Endothelial cell (in vitro differentiated cells): ENCODE measurements at places on chromosomes 1 and 21.
A peak's percentile ranks its signal among the peaks of the same experiment; 100 is the strongest.

DNA sequence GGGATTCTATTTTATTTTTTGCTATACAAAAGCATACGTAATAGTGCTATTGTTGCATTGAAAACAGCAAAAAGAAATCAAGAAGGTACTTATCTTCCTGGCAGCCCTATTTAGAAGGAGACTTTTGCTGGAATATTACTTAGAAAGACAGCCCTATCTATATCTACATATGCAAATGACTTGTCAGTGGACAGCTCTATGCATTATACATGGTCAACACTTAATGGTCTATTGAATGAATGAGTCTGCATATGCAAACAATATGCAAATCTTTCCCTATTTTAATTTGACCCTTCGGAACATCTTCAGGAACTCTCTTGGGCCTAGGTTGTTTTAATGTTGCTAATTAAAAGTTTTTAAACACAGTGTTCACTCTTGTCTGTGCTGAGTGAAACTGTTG, 110.8 kb downstream of the PLXNA2 start:
- peaks cover 4% of the 10 kb centered on the region for H3K27me3 ChIP-seq
- no peak overlapping the region for H3K27ac ChIP-seq
- no peaks in the 10 kb centered on the region for H3K36me3 ChIP-seq
- peaks cover 11% of the 10 kb centered on the region for H3K4me1 ChIP-seq
- H3K4me3 ChIP-seq: no peak overlapping the region

DNA sequence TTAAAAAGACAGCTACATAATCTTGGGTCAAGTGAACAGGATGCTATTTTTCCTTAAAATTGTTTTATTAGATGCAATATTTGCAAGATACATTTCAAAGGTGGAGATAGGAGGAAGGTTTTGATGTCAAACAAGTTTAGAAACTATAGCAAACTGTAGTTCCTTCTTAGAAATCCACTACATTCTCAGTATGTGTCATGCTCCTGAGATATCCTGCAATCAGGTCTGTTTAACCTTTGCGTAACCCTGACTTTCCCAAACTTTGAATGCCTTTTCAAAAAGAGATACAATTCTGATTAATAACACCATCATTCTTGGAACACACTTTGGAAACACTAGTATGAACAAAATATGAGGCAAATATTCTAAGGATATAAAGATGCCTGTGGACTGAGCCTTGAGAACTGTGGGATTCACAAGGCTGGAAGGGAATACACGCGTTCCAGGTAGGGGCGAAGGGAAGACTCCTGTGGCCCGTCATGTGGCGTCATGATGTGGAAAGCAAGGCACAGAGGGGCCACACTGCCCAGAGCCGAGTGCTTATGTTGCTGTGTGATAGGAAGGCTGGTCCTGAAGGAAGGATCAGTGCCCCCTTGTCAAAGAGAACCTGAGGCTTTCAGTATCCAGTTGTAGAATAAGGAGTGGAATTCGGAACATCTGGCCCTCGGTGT, 19.6 kb upstream of the TARBP1 start:
- peaks cover 3% of the 10 kb centered on the region for H3K27me3 ChIP-seq
- DNase-seq: no peak
- no peaks in the 10 kb centered on the region for H3K36me3 ChIP-seq
- H3K27ac ChIP-seq: no peak overlapping the region

DNA sequence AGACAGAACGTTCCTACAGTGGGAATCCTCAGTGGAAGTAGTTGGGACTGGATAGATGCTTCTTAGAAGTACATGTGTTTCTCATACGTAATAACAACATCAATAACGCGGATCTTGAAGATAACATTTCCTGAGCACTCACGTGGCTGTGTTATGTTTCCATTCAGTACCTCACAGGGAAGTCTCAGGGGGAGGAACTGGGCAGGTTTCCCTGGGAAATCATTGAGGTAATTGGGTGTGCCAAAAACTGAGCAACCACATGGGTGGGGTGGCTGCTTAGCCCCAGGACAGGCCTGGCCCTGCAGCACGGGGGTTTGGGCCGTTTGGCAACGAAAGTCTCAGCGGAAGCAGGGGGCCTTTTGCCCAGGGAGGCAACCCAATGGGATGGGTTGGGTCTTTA, 133.8 kb downstream of the ZSCAN20 start:
- no peak overlapping the region for H3K27ac ChIP-seq
- H3K27me3 ChIP-seq: peaks cover 3% of the 10 kb centered on the region
- DNase-seq: no peak
- no peak overlapping the region for H3K4me3 ChIP-seq

DNA sequence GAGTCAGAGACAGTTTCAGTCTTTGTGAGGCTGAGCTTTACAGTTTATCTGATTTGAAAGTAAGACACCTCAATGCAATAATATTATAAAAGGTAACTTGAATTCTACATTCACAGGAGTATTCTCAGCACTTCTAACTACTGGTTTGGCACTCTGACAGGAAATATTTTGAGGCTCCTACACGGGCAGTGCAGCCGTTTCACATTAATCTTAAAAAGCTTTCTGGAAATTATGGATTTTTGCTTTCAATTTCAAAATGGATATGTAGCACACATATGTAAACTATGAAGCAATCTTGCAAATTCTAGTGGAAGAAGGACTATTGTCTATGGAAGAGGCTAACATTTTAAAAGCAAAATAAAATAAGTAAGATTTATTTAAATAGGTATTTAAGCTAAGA, 262.9 kb upstream of the SNX7 start:
- no peaks in the 10 kb centered on the region for H3K36me3 ChIP-seq
- no peak overlapping the region for H3K4me3 ChIP-seq
- DNase-seq: no peak
- H3K27me3 ChIP-seq: no peaks in the 10 kb centered on the region
- H3K4me1 ChIP-seq: no peaks in the 10 kb centered on the region
- H3K27ac ChIP-seq: no peak overlapping the region

DNA sequence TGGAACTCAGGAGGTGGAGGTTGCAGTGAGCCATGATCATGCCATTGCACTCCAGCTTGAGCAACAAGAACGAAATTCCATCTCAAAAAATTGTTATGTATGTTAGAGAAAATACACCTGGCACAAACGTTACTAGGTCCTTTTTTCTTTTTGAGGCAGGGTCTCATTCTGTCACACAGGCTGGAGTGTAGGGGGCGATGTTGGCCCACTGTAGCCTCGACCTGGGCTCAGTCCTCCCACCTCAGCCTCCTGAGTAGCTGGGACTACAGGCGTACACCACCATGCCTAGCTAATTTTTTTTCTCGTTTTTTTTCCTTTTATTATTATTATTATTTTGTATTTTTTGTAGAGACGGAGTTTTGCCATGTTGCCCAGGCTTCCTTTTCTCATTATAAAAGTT, 4.4 kb downstream of the HAX1 start:
- peaks cover 2% of the 10 kb centered on the region for H3K27me3 ChIP-seq
- peaks cover 25% of the 10 kb centered on the region for H3K4me1 ChIP-seq
- no peak overlapping the region for H3K27ac ChIP-seq
- peaks cover 5% of the 10 kb centered on the region for H3K36me3 ChIP-seq
- no peak overlapping the region for H3K4me3 ChIP-seq
- no peak for DNase-seq

DNA sequence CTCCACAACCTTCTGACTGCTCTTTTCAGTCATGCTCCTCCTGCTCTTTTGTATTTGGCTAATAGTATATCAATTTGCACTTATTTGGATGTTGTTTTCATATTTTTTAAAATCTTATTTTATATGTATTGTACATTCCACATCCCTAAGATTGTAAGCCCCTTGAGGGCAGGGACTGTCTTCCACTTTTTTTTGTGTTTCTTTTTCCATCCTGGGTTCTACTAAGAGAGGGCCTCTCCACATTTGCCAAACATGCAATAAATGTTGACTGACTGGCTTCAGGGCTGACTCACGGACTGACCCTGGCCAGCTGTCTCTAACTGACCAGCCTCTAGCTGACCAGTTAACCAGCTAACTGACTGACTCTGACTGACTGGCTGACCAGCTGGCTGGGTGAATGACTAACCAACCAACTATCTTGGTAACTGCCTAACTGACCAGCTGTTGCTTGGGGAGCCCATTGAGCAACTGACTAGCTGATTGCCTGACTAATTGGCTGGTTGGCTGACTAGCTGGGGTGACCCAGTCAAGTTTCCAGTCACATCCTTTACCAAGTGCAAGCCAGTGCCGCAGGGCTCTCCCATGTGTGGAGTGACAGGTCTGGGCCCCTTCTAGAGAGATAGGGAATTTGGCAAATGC, 16.1 kb downstream of the CSF1 start:
- H3K4me3 ChIP-seq: no peak overlapping the region
- no peak overlapping the region for H3K27ac ChIP-seq
- peaks cover 13% of the 10 kb centered on the region for H3K27me3 ChIP-seq
- H3K4me1 ChIP-seq: peaks cover 37% of the 10 kb centered on the region
- H3K36me3 ChIP-seq: peaks cover 16% of the 10 kb centered on the region

DNA sequence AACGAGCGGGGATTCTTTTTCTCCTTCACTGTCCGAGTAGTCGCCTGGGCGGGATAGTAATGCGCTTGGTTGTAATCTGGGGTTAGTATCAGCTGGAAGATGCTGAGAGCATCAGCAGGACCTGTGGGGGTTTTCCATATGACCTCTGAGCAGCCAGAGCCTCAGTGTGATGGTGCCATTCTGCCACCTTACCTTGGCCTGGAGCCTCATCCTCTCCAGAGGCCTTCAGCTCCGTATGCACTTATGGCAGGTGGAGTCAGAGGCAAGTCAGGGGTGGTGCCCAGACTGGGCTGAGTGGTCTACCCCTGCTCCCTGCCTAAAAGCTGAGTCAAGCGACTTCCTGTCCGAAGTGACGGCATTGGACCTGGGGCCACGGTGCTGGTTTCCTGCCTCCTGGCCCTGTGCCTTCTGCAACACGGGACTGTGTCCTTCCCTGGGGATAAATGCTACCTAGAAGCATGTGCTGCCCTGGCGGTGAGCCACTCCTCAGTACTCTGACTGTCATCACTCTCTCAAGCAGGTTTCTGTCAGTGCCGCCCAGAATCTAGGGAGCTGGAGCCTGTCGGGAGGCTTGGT, 24.7 kb downstream of the TENT5C start:
- no peak overlapping the region for H3K4me3 ChIP-seq
- peaks cover 5% of the 10 kb centered on the region for H3K4me1 ChIP-seq
- DNase-seq: no peak
- peaks cover 2% of the 10 kb centered on the region for H3K27me3 ChIP-seq
- no peak overlapping the region for H3K27ac ChIP-seq
- H3K36me3 ChIP-seq: no peaks in the 10 kb centered on the region

DNA sequence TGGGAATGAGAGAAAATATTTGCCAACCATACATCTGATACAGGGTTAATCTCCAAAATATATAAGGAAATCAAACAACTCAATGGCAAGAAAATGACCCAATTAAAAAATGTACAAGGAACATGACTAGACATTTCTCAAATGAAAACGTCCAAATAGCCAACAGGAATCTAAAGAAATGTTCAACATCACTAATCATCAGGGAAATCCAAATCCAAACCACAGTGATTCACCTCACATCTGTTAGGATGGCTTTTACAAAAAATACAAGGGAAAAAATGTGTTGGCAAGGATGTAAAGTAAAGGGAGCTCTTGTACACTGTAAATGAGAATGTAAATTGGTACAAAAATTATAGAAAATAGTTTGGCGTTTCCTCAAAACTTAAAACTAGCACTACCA, 54.7 kb upstream of the ZRANB2 start:
- no peaks in the 10 kb centered on the region for H3K4me1 ChIP-seq
- no peak overlapping the region for H3K4me3 ChIP-seq
- H3K36me3 ChIP-seq: peaks cover 5% of the 10 kb centered on the region

DNA sequence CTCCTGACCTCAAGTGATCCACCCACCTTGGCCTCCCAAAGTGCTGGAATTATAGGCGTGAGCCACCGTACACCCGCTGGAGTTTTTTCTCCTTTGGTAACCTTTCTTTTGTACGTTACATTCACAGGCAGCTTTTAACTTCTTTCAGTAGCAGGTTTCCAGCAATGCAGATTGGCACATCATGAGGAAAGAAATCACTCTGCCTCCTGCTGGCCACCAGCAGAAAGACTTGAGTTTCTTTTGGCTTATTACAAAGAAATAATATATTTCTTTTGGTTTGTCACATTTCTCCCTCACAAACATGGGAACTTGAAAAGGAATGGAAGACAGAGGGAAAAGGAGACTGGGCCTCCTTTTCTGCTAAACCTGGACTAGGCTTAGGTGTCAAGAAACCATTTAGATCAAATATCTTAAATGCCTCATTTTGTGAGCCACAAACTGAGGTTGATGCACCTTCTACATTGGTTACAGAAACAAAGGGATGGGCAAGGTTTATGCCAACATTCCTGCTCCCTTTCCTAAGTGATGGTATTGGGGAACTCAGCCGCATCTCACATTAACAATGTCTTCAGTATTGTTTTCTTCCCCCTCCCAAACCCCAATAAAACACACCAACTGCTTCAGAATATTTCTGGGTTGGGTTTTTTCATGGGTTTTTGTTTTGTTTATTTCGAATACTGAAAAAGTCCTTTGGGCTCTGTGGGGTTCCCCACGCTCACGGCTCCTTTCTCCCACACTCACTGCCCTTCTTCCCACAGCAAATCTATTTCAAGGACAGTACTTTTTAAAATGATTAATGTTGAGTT, 7.7 kb downstream of the ENSA start:
- peak overlapping the region; percentile 33 for H3K4me3 ChIP-seq
- DNase-seq: peak; percentile 43
- peaks cover 41% of the 10 kb centered on the region for H3K36me3 ChIP-seq

DNA sequence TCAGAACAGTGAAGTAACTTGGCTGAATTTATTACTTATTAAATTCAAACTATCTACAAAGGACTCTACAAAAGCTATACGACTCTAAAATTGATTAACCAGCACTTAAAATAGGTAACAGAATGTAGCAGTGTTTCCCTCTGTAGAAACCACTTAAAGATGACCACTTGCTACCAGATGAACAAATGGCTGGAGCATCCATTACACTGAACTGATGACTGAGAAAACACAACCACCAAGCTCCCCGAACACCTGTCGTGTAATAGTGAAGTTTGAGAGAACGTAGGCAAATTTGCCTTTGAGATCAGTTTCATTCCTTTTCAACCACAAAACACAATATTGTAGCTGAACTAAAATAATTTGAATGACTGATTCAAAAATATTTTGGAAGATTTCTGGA, 226.7 kb downstream of the KCNT2 start:
- no peaks in the 10 kb centered on the region for H3K27me3 ChIP-seq
- DNase-seq: no peak
- H3K27ac ChIP-seq: no peak overlapping the region
- no peak overlapping the region for H3K4me3 ChIP-seq
- H3K4me1 ChIP-seq: peaks cover 7% of the 10 kb centered on the region

DNA sequence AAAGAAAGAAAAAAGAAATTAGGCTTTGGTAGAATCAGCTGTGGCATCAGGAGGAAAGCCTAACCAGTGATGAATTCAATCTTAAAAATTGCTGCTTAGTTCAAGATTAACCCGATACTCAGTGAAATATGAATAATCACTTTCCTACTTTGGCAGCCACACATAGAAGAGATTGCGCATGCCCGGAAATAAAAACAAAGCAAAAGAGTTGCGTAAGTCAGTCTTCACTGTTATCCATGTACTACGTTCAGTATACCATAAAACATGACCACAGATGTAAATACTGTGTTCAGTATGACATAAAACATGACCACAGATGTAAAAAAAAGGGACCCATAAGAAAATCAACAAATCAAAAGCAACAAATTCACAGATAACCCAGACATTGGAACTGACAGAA, 19.2 kb downstream of the CD1D start:
- H3K36me3 ChIP-seq: no peaks in the 10 kb centered on the region
- H3K4me1 ChIP-seq: no peaks in the 10 kb centered on the region
- H3K4me3 ChIP-seq: no peak overlapping the region

GRCh38 chr21:29295066-29295650, 3.6 kb upstream of the BACH1 start:
- no peak for DNase-seq
- H3K4me1 ChIP-seq: peaks cover 8% of the 10 kb centered on the region
- H3K27me3 ChIP-seq: peaks cover 17% of the 10 kb centered on the region
- H3K27ac ChIP-seq: no peak overlapping the region
- no peak overlapping the region for H3K4me3 ChIP-seq

- H3K36me3 ChIP-seq: no peaks in the 10 kb centered on the region
- H3K4me1 ChIP-seq: no peaks in the 10 kb centered on the region
- no peak for DNase-seq
- peaks cover 2% of the 10 kb centered on the region for H3K27me3 ChIP-seq
These were observed 357.9 kb upstream of the DUSP10 start for GRCh38 chr1:222099746-222100145.
